ENCODE measurements at places on chromosomes 3 and 15. TPM values are rescaled to one million over a fixed set of nuclear protein-coding genes. Genes with fewer than 3 reads are reported as not detected.

Gene KBTBD13
- 3.1 TPM for total RNA-seq

Gene TMEM108
- total RNA-seq = 0.41 TPM

Gene LINGO1
- total RNA-seq = 4.6 TPM

Gene SPINT1
- total RNA-seq = 4.8 TPM

DNA sequence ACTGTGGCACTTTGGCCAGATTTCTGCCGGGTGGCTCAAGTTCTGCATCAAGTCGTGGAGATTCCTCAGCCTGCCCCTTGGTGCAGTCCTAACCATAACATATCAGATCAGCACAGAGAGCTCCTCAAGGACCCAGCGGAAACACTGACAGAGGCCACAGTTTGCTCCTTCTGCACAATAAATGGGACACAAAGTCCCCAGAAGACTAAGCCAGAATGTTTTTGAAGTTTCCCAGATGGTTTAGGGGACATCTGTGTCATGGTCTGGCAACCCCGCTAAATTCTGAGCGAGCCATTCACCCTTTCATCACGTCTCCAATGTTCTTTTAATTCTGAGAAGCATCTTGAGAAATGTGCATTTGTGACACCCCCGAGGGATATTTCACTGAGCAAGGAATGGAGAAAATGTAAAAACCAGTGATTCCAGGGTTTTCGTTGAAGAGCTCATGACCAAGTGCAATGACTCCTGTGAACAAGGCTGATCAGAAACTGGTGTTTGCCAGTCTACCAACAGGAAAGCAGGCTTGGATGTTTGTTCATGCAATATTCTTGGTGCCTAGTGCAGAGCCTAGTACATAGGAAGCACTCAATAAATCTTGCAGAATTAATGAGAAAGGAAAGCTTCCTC, 64.8 kb upstream of the LMCD1 start:
- DNase-seq = no peak

GRCh38 chr3:192563417-192563816, 163.9 kb downstream of the FGF12 start:
- DNase-seq = no peak

GRCh38 chr15:95401587-95401986, 928.9 kb upstream of the NR2F2 start:
- no peak for DNase-seq

DNA sequence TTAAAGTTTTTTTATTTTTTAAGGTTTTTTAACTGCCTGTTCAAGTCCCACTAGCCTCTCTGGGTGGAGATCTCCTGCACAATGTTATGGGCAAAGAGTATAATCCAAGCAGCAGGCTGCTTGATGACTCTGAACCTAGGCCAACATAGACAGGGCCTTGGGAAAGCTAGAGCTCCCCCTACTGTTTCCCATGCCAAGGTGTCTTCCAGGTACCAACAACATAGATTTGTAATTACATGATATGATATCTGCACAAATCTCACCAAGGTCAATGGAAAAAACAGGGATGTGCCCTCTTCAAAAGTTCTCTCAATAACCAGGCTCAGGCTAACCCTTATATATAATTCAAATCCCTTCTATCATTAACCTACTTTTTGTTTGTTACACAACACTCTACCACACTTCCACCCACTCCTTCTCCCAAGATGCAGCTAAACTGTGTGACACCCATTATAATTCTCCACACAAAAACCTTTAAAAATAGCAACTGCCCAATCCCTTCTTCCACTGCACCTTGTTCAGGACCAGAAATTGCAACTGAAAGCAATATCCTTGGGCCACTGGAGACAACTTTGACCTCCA, 43.8 kb downstream of the RBM15B start:
- DNase-seq = no peak

GRCh38 chr3:165197481-165197800, 1.3 kb upstream of the SLITRK3 start:
- no peak for DNase-seq

DNA sequence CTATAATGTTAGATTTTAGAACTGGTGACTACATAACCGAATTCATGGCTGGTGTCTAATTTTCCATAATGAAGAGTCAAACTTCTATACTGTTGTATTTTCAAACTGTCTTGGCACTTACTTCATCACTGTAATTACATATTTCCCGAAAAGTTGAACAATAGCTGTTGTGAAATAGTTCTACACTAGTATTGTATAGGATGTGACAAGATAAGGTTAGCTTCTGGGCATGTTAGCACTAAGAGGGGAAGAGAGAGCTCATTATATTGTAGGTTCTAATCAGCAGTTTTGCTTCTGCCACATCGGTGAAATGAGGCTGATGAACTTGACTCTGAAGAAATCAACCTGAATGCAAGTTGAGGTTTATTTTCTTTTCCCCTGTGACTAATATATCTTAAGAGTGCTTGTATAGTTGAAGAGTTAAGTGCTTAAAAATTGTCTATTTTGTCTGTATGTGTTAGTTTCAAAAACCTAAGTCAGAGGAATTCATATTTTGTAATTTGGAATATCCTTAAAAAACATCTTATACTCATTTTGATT, 8.9 kb downstream of the GYG1 start:
- no peak for DNase-seq

GRCh38 chr3:149151843-149152242, 22.4 kb downstream of the HPS3 start:
- DNase-seq = no peak

- DNase-seq = no peak
These were observed 84.5 kb upstream of the TMEM108 start for GRCh38 chr3:132953683-132954082.

DNA sequence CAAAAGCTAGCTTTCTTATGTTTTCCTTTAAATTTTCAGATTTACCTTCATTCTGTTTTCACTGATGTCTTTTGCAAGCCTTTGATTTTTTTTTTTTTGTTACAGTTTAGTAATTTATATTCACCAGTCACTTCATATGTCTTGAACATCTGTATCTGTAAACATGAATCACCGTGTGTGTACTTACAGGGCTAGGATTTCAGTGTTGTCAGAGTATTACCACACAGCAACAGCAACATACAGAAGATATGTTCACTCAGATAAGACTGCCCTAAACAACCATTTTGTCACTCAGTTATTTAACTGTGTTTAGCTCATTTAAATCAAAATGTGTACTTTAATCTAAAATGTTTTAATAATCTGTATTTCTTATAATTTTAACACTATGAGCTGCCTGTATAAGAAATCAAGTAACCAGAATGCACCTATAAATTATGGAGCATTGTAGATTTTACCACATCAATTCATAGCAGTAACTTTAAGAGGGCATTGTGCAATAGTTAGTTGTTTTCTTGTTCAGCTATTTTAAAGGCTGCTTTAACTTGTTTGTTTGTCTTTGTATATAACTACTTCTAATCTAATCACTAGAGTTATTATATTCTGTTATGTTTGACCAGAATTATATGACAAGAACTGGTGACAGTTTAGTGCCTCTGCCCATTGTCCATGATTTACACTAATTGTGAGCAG, 50.4 kb downstream of the GHSR start:
- no peak for DNase-seq

DNA sequence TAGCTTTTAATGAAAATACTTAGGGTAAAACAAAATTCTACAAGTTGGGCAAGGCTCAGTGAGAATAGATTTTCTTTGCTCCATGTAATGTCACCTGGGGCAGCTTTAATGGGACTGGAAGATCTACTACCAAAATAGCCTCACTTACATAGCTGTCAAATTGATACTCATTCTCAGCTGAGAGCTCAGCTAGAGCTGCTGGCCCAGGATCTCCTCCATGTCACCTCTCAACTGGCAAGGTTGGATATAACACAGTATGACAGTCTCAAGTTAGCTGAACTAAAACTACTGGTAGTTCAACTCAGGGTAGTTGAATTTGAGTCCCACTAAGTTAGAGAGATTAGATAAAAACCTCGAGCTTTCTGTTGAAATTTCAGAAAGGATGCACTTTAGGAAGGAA, 218.5 kb upstream of the PLSCR5 start:
- DNase-seq = no peak

GRCh38 chr3:159852821-159853505, 135.7 kb upstream of the IL12A start:
- no peak for DNase-seq

Measured in thoracic aorta (tissue), 2 donors.